Muscle of arm (tissue), 14 donors: ENCODE measurements at places on chromosomes 7 and 10.

- peak; percentile 33 for DNase-seq
Observed at GRCh38 chr7:26022982-26023381, 129.0 kb upstream of the NFE2L3 start.

GRCh38 chr7:117269417-117269816 lies 53.4 kb downstream of the WNT2 start:
- no peak for DNase-seq

GRCh38 chr7:141585592-141586510 lies 34.6 kb downstream of the AGK start:
- DNase-seq: no peak

- DNase-seq: no peak
Observed at GRCh38 chr7:16765436-16765859, 11.9 kb downstream of the TSPAN13 start.

DNA sequence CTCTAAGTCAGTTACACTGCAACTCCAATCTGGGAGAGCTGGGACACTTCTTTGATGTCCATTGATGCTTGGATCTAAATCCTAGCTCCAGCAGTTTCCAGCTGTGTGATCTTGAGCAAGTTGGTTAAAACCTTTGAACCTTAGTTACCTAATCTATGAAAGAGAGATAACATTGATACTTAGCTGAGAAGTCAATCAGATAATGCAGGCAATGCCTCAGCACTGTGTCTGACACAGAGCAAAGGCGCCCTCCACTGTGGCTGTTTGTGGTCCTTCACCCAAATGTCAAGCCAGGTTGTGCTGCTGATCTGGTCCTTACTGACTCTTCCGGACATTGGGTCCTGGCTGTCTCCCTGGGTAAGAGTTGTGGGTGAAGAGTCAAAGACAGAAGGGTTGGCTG lies 20.2 kb downstream of the DNTT start:
- DNase-seq: no peak

GRCh38 chr7:42642699-42643098 lies 269.2 kb downstream of the C7orf25 start:
- no peak for DNase-seq

- no peak for DNase-seq
Observed at GRCh38 chr7:2373124-2373556, 18.5 kb downstream of the EIF3B start.

DNA sequence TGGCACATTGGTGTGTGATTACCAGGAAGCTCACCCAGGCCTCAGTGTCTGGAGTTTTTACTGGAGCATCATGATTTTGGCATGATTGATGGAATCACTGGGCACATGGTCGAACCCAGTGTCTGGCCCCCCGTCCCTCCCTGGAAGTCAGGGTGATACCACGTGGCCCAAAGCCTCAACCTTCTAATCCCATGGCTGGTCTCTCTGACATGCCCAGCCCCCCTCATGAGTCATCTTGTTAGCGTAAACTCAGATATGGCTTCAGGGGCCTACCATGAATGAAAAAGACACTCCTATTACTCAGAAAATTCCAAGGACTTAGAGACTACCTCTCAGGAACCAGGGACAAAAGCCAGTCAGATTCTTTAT lies 109.3 kb downstream of the GRK5 start:
- DNase-seq: no peak

DNA sequence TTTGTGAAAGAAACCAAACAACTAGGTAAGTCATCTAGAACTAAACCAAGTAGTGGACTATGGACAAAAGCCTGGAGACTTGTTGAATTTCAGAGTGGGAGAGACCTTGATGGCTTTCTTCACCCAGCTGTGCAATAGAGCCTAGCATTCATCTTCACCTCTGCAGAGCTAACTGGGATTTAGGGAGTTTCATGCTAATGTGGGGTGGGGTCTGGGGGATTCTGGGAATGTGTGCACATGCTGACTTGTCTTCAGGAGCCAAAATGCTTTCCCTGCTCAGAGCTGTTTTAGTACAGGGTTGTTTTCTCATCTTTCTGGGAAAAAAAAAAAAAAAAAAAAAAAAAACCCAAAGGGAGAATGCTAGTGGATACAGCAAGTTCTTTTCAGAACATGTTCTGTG lies 81.3 kb upstream of the ARHGAP21 start:
- DNase-seq: peak; percentile 45

DNA sequence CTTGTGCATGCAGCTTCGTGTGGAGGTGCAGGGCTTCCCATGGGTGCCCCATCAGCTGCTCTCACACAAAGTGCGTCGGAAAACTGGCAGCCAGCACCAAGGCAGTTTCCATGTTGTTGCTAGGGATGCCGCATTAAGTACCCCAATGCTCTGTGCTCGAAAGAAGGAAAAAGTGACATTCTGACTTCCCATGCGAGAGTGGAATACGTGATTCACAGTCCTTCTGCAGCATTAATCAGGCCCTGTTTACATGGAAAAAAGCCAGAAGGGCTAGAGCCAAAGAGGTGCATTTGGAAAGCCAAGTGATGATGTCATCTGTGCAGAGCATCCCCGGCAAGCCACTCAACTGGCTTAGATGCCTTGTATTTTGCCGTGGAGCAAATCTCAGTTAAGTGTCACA lies 258.3 kb downstream of the GATA3 start:
- peak; percentile 1 for DNase-seq

DNA sequence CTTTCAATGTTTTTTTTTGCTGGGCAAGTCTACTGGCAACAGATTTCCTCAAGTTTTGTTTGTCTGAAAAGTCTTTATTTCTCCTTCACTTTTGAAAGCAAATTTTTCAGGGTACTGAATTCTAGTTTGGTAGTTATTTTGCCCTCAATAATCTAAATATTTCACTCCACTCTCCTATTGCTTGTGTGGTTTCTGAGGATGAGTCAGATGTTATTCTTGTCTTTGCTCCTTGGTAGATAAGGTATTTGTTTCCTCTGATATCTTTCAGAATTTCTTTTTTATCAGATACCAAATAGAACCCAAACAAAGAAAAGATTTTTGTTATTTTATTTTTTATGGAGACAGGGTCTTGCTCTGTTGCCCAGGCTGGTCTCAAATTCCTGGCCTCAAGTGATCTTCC lies 99.2 kb upstream of the MALRD1 start:
- DNase-seq: no peak

DNA sequence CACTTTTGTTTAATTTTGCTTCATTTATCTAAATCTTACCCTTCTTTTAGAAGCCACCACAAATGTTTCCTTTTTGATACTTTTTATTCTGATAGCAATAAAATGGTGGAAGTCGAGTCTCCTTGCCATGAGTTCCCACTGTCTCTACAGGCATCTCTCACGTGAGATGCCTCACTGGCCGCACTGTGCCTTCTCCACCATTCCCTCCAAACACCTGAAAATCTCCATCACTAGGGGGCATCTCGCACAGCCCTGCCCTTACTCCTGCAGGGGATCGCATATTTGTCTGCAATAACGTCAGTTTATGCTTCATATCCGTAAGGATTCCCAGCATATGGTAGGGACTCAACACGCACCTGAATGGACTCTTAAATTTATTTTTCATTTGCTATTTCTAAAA lies 56.3 kb upstream of the NCAPG2 start:
- no peak for DNase-seq

DNA sequence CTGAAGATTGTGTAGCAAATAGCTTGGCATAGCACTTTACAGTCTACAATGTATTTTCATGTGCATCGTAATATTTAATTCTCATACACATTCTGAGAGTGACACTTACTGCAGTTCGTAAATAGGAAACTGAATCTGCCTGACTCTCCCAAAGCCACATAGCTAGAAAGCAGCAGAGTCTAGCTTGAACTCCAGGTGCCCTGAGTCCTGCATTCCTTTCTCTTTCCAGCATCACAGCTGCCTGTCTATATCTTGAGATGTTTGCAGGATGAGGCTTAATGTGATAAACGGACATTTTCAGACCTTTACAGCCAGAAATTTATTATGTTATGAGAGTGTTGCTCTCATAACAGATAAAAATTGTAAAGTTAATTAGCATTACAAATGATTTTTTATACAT lies 132.9 kb upstream of the PLXDC2 start:
- peak; percentile 38 for DNase-seq

DNA sequence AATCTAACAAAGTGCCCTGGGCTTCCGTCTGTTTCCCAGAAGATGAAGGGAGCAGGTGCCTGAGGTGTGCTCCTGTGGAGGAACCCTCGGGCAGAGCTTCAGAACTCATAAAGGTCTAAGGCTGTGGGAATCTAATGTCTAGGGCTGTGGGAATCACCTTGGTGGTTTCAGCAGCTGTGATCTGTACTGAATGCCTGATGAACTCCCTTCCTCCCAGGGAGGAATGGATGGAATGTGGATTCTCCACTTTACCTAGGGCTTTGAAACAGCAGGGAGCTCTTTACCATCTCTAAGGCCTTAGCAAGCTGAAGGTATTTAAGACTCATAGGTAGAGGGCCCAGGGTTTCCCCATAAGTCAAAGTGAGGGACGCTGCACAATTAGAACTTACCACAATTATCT lies 36.0 kb upstream of the SEMA3E start:
- DNase-seq: no peak

- no peak for DNase-seq
Observed at GRCh38 chr7:145434811-145435210, 599.0 kb upstream of the TPK1 start.

GRCh38 chr10:103367379-103367781 lies 396 bp upstream of the TAF5 start:
- no peak for DNase-seq

GRCh38 chr10:114879541-114880158 lies 58.1 kb downstream of the FHIP2A start:
- no peak for DNase-seq

DNA sequence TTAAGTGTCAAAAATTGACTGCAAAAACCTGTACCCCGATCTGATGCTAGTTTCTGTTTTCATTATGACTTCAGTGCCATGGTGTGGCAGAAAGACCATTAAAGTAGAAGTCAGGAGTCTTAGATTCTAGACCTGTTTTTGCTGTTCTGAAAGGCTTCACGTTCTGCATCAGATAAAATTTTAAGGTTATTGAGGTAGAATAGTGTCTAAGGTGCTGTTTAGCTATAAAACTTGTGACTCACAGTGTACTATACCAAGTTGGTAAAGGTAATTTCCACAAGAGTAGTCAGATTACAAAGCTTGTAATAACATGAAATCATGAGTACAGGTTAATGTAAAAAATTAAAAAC lies 38.6 kb downstream of the ZNRF2 start:
- DNase-seq: no peak

DNA sequence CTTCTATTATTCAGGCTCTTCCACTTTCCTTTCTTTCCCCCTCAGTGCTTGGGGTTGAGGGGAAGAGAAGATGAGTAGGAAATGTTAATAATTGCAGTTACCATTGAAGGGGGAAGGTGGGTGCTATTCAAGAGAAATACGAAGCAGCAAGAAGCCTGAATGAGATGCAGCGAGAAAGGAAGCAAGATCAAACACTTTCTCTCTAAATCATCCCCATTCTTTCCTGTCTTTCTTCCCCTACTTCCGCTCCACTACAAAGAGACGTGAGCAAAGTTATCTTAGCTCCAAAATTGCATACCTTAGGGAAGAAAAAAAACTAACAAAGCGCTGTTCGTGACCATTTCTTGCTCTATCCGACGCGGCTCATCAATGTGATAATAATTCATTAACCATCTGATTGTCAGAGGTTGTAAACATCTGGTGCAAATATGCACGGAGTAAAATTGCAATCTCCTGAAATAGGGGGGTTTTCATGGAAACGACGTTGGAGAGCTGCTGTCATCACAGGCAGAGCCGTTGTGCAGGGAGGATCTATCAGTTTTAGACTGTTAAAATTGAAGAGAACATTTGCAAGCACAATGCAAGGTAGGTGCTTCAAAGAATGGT lies 15.2 kb upstream of the PARD3 start:
- DNase-seq: no peak

- DNase-seq: no peak
Observed at GRCh38 chr7:100367676-100368613, 5.3 kb upstream of the PILRA start.

DNA sequence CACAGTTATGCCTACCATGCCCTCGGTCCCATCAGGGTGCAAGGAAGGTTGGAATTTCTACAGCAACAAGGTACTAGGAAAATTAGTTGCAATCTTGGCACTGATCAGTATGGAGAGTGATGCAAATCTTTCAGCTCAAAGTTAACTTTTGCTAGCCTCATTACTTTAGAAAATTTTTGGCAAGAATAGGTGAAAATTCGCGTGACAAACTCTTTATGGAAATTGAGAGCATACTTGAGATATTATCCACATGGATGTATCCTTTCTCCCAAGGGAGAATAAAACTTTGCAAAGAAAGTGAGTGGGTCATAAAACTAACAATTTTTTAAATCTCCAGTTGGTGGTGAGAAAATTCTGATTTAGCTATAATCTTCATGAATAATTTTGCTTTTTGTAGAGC lies 71.1 kb upstream of the SLC39A12 start:
- no peak for DNase-seq

DNA sequence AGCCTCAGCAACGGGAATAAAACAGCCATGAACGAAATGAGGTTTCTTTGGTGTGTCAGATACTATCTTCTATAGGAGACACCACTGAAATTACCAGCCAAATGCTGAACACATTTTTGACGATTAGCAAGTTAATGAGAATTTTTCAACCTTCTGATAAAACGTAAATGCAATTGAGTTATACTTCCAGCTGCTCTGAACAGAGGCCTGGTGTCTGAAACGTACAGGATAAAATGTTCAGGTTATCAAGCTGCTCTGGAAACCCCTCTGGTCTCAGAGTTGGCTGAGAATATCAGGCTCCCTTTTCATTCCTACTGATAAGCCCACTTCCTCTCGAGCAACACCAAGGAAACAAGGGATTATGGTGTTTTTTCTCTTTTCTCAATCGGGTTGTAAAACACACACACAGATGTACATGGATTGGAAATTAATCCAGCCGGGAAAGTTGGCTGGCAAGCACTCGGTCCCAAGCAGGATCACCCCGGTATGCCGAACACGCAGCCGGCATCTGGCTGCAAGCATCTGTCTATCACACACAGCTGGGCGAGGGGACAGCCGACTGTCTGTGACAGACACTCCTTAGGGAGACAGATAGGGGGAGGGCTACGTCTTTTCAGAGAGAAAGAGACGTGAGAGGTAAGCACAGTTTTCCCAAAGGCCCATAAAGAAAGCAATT lies 171.8 kb downstream of the PRKAG2 start:
- no peak for DNase-seq

- DNase-seq: no peak
Observed at GRCh38 chr10:31704195-31704594, 224.4 kb downstream of the ARHGAP12 start.

GRCh38 chr10:50968386-50969091 lies 83.1 kb upstream of the A1CF start:
- no peak for DNase-seq

DNA sequence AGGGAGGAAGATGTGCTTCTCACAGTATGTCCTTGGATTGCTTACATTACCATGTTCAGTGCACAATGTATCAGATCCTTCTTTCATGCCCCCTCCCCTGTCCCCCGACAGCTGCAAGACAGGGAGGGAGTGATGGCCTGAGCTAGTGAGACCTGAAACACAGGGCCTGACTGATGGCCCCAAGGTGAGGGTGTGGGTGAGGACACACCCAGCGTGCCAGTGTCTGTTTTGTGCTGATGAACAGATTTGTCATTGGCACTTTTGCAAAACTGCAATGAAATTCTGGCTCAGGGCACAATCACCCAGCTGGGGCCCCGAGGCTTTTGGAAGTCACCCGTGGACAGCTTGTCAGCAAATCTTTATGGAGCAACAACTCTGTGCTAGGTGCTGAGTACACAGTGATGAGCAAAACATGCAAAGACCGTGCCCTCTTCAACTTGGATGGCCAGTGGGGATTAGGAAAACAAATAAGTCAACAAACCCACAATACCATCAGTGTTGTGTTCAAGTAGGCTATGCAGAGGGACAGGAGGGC lies 59.4 kb upstream of the EMX2 start:
- DNase-seq: no peak

- no peak for DNase-seq
Observed at GRCh38 chr7:47255441-47255840, 326.5 kb downstream of the TNS3 start.
